NCI-H187 (cell line): ENCODE measurements at places on chromosomes 3 and 15.

DNA sequence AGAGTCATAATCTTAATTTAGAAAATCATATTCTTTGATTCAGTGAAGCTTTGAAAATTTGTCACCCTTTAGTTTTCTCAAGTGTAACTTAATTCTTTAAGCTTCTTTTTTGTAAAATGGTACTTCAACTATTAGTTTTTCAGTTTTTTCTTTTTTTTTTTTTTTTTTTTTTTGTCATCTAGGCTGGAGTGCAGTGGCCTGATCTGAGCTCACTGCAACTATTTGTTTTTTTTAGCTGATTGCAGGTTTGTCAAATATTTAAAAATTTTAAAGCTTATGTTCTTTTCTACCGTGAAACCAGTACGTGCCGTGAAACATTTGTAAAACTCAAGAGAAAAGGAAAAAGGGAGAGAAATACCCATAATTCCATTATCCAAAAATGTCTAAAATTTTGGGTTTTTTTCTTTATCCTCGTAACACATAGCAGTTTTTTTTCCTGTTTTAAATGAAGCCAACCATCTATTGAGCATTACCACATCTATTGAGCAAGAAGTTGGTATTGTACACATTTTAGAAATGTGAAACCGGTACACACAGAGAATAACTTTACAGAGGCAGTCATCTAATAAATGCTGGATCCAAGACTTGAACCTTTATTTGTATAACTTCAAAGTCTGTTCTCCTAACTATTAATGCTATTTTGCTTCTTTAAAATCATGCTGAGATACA is 25.7 kb downstream of the ECT2 start:
- no peak for DNase-seq

DNA sequence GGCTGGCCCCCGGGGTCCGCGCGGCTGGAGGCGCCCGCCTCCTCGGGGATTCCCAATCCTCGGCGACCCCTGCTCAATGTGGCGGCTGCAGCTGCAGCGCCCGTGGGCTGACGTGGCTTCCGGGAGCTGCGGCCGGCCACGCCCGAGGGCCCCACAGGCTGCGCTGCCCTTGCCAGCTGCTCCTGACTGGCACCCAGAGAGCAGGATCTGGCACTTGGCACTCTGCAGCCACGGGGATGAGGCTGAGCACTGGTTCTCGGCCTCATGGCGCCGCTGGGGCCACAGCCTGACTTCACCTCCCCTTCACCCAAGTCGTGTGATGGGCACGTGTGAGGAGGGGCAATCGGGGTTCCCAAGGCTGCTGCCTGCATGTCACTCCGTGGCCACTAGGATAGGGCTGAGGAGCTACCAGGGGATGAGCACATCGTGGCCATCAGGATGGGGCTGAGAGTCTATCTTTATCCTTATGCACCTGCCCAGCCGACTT is 267.8 kb upstream of the FRG2C start:
- no peak for DNase-seq

DNA sequence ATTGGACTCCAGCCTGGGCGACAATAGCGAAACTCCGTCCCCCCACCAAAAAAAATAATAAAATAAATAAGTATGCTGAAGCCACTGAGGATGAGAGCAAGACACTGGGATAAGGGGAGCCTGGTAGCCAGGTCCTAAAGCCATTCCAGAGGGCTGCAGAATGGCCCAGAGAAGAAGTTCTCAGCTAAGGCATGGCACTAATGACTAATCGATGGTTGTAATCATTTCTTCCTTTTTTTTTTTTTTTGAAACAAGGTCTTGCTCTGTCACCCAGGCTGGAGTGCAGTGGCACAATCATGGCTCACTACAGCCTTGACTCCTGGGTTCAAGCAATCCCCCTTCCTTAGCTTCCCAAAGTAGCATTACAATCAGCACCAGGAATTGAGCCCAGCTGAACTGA is 25.6 kb upstream of the ZNF774 start:
- no peak for DNase-seq

DNA sequence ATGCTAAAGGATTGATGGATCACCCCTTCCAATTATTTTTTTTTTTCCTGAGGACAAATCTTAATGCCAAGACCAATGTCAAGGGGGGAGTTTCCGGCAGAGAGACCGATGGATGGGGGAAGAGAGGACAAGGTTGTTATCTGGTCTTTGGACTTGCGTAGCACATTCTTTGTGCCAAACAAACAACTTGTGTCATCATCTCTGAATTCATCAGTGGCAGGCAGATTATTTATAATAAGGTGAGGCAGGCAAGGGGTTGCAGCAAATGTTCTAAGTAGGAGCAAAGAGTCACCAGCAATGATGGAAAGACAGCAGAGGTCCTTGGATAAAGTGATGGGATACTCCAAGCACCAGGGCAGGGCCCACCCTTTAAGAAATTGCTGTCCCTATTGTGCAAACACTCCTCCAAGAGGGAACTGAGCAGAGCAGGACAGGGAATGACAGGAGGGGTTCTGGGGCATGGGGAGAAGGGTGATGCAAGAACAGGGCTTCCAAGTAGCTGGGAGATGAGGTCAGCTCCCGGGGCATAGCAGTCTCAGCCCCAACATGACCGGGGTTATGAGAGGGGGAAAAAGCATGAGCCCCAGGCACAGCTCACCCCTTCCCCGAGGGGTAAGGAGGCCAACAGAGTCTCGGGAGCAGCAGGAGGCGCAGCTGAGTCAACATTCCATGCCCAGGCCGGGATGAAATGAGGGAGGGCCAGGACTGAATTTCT is 57.4 kb downstream of the ANXA2 start:
- DNase-seq, result no peak

GRCh38 chr15:25465835-25466234 is 27.0 kb upstream of the UBE3A start:
- no peak for DNase-seq

GRCh38 chr3:42387802-42388651 is 22.4 kb downstream of the LYZL4 start:
- DNase-seq, result no peak

DNA sequence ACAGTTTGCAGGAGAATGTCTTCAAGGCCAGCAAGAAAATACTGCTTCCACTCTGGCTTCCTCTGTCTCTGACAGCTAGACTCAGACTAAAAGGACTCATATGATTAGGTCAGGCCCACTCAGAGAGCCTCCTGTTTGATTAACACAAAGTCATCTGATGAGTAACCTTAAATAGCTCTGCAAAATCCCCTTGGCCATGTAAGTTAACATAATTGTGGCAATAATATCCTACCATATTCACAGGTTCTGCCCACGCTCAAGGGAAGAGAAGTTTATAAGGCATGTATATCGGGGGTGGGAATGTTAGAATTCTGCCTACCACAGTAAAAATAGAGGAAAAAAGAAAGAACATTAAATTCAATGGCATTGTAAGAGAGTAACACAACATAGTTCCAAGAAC is 20.6 kb upstream of the HHATL start:
- DNase-seq, result no peak

- DNase-seq, result no peak
These were observed 27.5 kb downstream of the MASP1 start for GRCh38 chr3:187264021-187264420.

- no peak for DNase-seq
These were observed 61.6 kb downstream of the SPSB4 start for GRCh38 chr3:141112686-141113297.

GRCh38 chr3:49716169-49716568 is 3.3 kb downstream of the AMIGO3 start:
- no peak for DNase-seq
